ENCODE measurements at places on chromosomes 3 and 15.

GRCh38 chr3:73319179-73319769, 257.8 kb downstream of the EBLN2 start:
- DNase-seq: no peak

- no peak for DNase-seq
These were observed 390.6 kb upstream of the WNT5A start for GRCh38 chr3:55877703-55878102.

- DNase-seq: no peak
These were observed 2.0 kb downstream of the XRN1 start for GRCh38 chr3:142445816-142446254.

DNA sequence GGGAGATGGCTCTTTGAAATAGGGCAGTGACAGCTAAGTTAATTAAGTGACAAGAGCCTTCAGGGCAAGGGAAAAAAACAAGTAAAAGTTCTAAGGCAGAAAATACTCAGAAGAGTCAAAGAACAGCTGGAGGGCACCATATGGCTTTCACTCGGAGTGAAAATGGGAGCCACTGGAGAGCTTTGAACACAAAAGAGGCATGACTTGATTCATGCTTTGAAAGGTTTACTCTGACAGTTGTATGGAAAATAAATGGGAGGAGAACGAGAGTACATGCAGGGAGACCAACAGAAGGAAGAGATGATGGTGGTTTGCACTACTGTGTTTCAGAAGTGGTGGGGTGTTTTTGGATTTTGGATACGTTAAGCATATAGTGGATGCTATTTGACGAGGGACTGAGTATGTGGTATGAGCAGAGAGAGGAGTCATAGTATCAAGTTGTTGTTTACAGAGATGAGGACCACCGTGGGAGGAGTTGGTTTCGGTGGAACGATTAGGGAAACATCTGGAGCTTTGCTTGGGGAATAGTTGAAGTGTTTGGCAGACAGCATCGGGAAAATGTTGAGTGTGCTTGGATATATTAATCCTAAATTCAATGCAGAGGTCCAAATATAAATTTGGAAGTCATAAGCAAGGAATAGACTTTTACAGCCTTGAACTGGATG, 411.5 kb downstream of the GABRG3 start:
- DNase-seq: no peak

- no peak for DNase-seq
These were observed 30.1 kb upstream of the XIRP1 start for GRCh38 chr3:39222462-39222861.

GRCh38 chr15:78082743-78083110, 5.2 kb upstream of the TBC1D2B start:
- no peak for DNase-seq

- DNase-seq: no peak
These were observed 304.4 kb downstream of the KBTBD8 start for GRCh38 chr3:67302489-67302888.

GRCh38 chr3:46998121-46998851, 18.8 kb downstream of the NBEAL2 start:
- no peak for DNase-seq

- no peak for DNase-seq
These were observed 1560.4 kb downstream of the OTOL1 start for GRCh38 chr3:163056874-163057497.

DNA sequence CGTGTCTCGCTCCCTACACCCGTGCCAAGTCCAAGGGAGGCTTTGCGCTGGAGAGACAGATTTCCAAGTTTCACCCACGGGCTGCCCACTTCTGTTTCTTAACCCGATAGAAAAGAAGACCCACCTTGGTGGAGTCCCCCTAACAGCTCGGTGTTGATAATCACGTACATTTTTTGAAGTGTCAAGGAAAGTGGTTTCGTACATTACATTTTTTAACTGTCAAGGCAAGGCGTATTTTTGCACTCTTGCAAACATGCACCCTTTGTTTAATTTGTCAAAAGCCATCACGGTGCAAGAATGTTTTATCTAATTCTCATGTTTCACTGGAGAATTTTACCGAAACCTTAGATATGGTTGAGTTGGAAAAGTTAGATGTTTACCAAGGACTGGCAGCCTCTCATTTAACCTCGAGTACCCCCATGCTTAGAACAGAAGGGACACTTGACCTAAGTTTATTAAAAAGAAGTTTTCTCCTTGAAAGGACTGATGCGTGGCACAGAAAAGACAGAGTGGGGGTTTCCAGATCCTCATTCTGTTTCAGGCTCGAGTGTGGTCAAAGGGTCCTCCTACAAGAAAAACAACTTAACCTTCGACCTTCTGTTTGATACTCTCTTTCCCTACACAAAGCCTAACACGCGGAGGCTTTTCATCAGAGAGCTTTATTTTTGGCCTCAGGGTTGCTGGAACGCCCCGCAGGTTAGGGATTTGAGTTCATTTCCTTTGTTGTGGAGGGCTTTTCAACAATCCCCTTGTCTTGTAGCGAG, 882 bp downstream of the GXYLT2 start:
- no peak for DNase-seq

GRCh38 chr3:66518126-66518525, 17.3 kb upstream of the LRIG1 start:
- no peak for DNase-seq

DNA sequence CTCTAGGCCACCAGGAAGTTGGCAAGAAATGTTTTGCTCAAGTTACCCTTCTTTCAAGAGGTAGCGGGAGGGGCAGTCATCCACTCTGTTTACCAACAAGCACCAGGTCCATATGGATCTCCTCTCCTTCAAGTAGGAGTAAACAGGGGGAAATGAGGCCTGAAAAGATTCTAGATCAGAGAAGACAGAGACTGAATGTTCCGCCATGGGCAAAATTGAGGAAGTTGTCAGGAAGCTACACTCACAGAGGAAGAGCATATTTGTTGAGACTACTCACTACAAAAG, 81.6 kb downstream of the KLF15 start:
- DNase-seq: no peak

DNA sequence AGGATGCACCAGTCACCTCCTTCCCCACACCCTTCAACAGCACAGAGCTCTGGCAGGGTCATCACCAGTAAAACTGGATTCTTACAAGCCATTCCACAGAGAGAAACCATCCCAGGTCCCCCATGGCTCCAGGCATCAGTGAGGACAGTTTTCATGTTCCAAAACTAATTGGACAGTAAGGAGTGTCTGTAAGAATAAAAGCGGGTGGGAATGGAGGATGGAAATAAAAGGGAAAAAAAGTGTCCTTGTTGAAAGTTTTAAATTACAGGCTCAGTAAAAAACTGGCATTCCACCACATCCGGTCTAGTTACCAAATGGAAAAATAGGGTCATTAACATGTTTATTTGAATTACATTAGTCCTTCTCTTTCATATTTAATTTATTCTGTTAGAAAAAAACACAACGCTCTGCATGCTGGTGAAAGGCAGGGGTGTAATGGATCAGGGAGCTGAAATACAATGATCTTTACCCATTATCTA, 117.4 kb downstream of the TIGIT start:
- DNase-seq: no peak

DNA sequence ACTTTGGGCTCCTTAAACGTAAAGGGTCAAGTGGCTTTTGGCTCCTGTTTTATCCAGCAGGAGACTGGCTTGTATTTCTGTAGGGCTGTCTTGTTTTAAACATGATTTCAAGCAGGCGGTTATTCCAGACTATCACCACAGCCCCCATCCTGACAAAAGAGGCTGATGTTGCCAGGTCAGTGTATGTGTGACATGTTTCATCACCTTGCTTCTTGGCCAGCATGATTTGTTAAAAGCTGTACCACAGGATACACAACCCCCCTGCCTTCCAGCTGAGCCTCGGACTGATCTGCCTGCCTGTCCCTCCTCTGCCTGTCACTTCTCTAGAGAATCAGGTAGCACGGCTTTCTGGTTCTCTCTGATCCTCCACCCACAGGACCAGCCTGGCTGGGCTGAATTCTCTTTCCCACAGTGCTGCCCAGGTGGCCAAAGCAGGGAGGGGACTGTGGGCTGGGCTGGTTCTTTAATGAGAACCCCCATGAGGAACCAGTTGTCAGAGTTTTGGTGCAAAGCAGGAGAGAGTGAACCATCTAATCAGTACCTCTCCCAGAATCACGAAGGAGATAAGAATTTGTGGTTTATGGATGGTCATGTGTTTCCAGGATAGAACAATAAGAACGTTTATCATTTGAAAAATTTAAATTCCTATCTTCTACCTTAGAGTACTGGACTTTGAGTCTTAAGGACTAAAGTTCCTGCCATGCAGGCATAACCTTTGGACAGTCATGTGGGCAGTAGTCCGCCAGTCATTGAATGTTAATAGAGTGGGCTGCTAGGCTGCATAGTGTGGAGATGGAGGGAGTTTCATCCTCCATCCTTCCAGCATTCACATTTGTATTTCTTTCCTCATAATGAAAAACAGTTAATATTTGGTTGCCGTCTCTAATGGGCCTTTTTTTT, 8.8 kb downstream of the ABHD6 start:
- DNase-seq: no peak

- no peak for DNase-seq
These were observed 63.5 kb downstream of the CHRD start for GRCh38 chr3:184443364-184443763.

GRCh38 chr15:101122266-101122665, 129.6 kb downstream of the CHSY1 start:
- no peak for DNase-seq

DNA sequence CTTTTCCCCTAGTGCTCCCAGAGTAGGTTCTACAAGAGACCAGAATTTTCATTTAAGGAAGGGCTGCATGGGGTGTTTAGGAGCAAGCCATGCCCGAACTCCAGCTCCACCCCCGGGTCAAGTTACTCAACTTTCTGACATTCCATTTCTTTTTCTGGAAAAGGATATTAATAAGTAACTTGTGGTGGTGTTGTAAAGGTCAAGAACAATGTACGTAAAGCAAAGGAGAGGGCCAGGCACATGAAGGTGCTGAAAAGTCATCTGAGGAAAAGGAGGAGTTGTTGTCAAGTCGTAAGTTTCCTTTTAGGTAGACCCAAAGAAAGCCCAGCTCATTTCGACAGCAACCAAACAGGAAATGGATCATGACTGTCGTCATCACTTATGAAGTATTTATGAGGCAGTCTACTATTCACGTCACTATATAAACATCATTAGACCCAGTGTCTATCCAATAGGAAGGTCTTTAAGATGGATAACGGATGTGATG, 319.6 kb upstream of the IL12A start:
- DNase-seq: no peak

DNA sequence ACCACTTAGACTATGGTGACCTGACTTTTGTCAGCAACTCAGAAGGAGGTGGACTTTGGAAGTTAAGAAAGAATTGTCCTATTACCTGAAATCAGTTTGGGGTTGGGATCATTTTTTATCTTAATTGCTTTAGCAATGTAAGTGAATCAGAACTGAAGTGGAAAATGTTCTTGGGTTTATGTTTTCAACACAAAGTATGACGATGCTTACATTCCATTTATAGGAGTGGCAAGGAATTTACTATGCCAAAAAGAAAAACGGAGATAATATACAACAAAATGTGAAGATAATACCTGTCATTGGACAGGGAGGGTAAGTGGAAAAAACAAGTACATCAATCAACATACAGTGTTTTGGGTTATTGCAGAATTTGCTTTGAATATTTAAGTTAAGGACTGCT, 116.1 kb downstream of the PDE8A start:
- DNase-seq: no peak

DNA sequence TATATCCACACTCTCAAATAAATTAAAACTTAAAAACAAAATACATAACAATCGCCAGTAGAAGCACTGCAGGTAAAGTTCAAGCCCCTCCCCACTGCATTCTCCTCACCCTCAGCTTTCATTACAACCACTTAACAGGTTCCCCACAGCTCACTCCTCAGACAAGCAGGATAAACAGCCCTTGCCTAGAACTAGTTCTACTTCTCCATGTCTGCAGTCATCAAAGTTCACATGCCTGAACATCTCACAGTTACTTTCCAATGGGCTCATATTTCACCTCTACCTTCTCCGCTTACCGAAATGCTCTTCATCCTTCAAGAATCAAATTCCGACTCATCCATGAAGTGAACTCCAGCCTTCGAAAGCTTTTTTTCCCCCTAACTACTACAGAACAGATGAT, 4.1 kb downstream of the YEATS2 start:
- DNase-seq: no peak

DNA sequence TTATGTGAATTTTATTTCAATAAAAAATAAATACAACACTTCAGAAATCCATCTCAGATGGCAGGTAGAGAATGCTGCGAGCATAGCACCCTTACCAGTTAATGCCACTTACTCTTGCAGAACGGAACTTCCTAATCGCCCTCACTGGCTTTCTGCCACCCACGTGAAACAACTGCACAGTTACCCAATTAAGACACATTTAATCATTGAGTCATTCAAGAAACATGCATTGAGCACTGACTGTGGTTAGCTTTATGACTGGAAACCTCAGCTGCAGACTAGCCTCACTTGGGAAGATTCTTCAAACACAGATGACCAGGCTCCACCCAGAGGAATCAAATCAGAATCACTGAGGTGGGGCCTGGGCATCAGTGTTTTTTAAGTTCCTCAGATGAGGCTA, 5.6 kb upstream of the MFGE8 start:
- no peak for DNase-seq

DNA sequence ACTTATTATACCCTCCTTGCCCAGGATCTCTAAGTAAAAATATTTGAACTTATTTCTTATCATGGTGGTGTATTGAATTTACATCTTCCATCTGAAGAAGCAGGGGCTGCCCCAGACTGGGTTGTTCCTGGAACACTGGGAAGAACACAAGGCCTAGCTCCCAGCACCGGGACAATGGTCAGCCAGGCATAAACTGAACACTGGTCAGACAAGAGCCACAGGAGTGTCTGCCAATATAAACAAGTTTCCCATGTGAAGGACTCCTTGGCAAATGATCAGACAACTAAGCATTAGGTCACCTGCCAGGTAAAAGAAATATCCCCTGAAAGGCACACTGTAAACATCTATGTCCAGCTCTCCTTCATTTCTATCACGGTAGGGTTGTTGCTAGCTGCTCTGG, 172.4 kb downstream of the ATP8B4 start:
- no peak for DNase-seq

DNA sequence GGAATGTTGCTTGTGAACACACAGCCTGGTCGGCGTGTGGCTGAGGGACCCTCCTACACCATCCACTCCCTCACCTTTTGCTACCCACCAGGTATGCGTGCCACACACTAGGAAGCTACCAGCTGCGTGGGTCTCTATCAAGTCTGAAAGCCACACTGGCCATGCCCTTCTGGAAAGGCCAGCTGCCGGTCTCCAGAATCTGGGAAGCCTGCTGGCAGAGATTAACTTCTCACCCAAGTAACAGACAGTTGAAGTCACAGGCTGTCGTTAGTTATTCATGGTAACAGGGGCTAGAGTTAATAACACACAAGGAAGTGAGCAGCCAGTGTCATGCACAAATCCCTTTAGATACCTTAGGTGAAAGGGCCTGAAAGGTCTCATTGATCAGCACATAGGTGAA, 48.1 kb downstream of the SUSD5 start:
- DNase-seq: no peak

- no peak for DNase-seq
These were observed 32.2 kb upstream of the ST8SIA2 start for GRCh38 chr15:92361321-92362000.

Data from SHP77 treated with DMSO at 0.1 percent for 48 hours (cell line).